Fibroblast of skin of scalp (primary cell): ENCODE measurements at places on chromosomes 7 and 10.

- DNase-seq: no peak
Measured at GRCh38 chr10:102540023-102540422, 36.3 kb downstream of the SUFU start.

DNA sequence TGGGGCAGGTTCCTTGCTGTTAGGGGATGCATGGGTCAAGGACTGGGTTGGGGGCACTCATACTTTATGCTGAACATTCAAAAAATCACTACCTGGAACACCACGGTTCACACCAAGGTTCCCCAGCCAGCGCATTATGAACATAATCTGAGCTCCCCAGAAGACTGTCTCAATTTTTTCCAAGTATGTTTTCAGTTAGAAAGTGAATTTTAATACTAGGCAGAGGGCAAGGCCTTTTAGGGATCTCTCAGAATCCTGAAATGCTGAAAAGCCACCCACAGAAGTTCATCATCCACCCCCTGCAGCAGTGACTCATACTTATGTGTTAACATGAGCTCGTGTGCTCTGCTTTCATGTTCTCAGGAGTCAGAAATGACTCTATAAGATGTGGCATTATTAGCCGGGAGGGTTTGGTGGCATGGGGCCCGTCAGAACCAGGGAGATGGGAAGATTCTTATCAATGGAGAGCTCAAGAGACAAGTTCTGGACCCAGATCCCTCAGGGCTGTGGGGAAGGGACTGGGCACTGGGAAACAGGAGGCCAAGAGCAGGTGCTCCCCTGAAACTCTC lies 185.2 kb upstream of the ITGB1 start:
- DNase-seq: peak; percentile 92

- DNase-seq: peak; percentile 89
Measured at GRCh38 chr10:88835096-88835909, 16.3 kb downstream of the ANKRD22 start.

- no peak for DNase-seq
Measured at GRCh38 chr10:103890194-103890658, 27.8 kb downstream of the STN1 start.

DNA sequence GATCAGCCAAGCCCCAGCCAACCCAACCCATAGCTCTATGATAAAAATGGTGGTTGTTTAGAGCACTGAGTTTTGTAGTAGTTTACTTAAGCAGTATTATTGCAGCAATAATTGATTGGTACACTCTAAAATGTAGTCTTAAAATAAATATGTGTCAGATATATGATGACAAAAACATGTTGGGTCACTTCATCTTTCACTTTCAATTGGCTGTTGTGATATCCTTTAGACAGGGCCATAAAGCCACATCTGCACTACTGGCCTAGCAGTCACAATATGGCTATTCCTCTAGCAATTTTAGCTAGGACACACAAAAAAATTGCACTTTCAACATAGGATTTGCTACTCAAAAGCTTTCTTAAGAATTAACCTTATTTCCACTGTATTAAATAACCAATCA lies 5.9 kb upstream of the CAV1 start:
- no peak for DNase-seq

GRCh38 chr10:71367271-71367670 lies 29.4 kb upstream of the CDH23 start:
- no peak for DNase-seq

GRCh38 chr10:83871187-83872081 lies 267.9 kb upstream of the GHITM start:
- DNase-seq: peak; percentile 68

GRCh38 chr7:100585511-100586265 lies at the start of gene LRCH4:
Gene LRCH4, minus strand, starts transcription at chr7:100586129. Its CDS starts 29 bp downstream, at chr7:100586100.
- DNase-seq: no peak

DNA sequence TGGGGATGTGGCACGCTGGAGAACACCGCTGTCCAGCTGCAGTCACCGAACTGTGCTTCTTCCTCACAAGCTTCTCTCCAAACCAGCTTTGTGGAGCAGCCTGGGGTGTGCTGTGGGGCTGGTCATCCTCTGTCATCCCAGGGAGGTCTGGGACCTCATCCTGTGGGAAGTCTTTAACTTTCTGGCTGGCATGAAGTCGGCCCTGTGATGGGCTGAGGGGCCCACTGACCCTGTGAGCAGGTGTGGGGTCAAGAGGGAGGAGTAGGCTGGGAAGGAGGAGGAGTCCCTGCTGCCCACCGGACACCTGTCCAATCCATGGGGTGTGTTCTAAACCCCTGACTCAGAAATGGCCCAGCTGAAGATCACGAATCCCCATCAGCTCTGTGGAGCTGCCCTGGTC lies 136.2 kb upstream of the SHH start:
- DNase-seq: no peak

DNA sequence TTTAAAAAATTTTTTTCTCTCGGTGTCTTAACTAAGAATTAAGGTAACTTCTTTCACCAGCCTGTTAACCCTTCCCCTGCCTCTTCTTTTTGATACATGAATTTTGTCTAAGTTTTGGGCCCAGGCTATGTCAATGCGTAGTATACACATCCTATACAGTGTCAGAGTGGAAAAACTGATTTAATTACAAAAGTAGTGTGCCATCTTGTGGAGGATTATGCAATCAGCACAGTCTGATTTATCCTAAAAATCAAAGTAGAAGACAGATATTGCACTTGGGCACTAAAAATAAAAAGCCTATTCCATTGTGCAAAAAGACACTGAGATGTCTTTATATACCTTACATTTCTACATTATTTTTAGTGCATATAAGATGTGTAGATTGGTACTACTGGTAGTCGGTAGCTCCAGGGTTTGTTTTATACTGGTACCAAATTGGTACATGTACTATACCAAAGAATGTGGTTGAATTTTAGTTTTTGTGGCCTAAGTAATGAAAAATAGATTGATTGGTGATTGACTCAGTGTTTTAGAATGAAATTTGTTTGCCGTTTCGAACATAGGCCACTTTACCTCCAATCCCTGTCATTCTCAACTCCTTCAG lies 96.6 kb downstream of the MKLN1 start:
- DNase-seq: peak; percentile 56

GRCh38 chr10:113235508-113235907 lies 285.5 kb downstream of the TCF7L2 start:
- no peak for DNase-seq

DNA sequence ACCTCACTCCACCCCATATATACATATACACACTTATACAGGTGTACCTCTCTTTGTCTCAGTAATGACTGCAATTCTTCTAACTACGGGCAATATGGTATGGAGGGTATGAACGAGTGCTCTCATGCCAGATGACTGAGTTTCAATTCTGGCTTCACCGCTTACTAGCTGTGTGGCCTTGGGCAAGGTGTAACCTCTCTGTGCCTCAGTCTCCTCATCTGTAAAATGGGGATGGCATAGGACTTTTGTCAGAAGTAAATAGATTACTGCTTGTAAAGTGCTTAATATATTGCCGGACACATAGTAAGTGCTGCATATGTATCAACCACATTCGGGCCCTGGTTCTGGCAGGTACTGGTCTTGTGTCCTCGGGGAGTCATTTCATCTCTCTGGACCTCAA lies 60.1 kb upstream of the IFRD1 start:
- DNase-seq: no peak

DNA sequence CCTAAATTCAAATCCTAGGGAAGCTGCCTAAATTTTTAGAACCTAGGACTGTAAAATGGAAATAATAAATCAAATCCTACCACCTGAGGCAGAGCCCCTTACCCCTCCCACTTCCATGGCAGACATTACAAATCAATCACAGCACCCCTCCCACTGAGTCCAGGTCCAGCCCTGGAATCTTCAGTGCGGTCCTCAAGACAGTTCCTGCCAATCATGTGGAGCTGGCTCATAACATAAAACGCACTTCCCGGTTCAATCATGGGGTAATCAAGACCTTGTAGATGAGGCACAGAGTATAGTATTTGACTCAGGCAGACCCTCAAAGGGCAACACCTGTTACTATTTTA lies 157.0 kb downstream of the SLIT1 start:
- no peak for DNase-seq

DNA sequence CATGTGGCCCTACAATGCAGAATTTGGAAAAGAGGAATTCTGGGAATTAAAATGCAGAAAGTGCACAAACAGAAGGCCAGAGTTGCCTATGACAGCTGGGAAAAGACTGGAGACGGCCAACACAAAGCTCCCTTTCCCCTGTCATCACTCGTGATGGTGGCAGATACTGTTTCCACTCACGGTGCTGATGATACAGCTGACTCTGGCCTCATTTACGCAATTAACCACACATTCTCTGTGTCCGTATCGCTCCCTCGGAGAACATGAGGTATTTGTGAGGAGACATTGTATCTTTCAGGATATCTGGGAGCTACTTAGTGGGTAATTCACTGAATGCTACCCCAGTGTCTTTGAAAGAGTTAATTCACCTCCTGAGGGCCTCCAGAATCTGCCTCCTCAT lies 172.8 kb downstream of the TAX1BP1 start:
- peak; percentile 14 for DNase-seq

DNA sequence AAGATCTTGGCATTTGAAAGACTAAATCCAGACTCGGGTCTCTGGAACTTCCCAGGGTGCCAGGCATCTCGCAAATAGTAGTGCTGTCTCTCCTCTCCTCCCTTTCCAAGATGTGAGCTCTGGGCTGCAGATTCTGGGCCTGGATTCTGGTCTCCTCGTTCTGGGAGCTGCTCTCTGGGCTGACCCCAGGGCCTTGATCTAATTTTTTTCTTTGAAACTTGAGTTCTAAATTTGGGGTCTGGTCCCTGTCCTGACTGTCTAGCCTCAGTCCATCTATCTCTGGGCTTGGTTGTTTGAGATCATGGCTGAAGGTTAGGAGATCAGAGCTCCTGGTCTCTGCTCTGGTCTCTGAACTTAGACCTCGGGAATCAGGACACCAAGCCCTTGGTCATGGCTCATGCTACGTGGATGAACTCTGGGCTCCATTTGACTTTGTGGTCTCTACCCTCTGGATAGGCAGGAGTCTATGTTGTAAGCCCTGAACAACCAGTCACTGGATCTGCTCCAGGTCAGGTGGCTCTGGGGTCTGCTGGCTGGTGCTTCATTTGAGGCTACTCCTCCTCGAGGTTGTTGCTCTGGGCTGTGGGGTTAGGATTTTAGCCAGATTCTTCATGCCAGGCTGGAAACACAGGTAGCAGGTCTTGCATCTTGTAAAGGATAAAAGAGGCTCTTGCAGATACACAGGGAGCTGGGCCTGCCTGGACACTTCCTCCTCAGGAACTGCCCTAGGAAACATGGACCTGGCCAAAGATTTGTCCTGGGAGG lies 8.0 kb upstream of the MBL2 start:
- DNase-seq: no peak

- peak; percentile 64 for DNase-seq
Measured at GRCh38 chr7:151083071-151083823, at the start of gene TMUB1. Gene TMUB1, minus strand, starts transcription at chr7:151083493. Its CDS starts 930 bp downstream, at chr7:151082563.

DNA sequence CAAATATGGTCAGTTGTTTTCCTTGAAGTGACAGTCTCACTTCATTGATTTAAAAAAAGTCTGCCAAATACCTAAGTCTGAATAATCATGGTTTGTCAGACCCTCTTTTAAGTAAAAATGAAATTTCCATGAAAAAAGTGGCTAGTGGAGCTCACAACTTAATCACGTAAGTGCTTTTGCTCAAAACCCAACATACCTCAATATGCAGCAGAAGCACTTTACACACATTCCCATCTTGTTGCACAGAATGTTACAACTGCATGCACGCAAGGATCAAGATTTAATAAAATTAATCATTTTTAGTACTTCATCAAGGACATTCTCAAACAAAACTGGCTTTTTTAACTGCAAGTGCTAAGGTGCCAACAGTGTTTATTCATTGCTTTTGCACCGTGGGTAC lies 21.6 kb downstream of the EZH2 start:
- no peak for DNase-seq

GRCh38 chr7:51356849-51357516 lies 40.4 kb upstream of the COBL start:
- no peak for DNase-seq

- DNase-seq: no peak
Measured at GRCh38 chr10:110434489-110435096, 63.1 kb upstream of the DUSP5 start.

GRCh38 chr10:72911758-72912157 lies 18.2 kb downstream of the OIT3 start:
- DNase-seq: no peak
